ENCODE measurements at places on chromosomes 11 and 22. TPM values are rescaled to one million over a fixed set of nuclear protein-coding genes. Genes with fewer than 3 reads are reported as not detected.
A peak's percentile ranks its signal among the peaks of the same experiment; 100 is the strongest.

- no peaks in the 10 kb centered on the region for H3K27me3 ChIP-seq
- no peak overlapping the region for H3K27ac ChIP-seq
- H3K4me1 ChIP-seq, result no peaks in the 10 kb centered on the region
- H3K4me3 ChIP-seq, result no peak overlapping the region
- no peaks in the 10 kb centered on the region for H3K36me3 ChIP-seq
- DNase-seq, result no peak
These were observed 363.3 kb upstream of the CCDC90B start for GRCh38 chr11:83649528-83649855.

- H3K27me3 ChIP-seq, result no peaks in the 10 kb centered on the region
- no peak overlapping the region for H3K4me3 ChIP-seq
- H3K27ac ChIP-seq, result no peak overlapping the region
These were observed 9.3 kb downstream of the ATP5MGL start for GRCh38 chr22:42630901-42631602.

GRCh38 chr22:50048061-50048765 is 9.9 kb downstream of the TTLL8 start:
- H3K27ac ChIP-seq, result no peak overlapping the region
- no peaks in the 10 kb centered on the region for H3K36me3 ChIP-seq
- no peak overlapping the region for H3K4me3 ChIP-seq

DNA sequence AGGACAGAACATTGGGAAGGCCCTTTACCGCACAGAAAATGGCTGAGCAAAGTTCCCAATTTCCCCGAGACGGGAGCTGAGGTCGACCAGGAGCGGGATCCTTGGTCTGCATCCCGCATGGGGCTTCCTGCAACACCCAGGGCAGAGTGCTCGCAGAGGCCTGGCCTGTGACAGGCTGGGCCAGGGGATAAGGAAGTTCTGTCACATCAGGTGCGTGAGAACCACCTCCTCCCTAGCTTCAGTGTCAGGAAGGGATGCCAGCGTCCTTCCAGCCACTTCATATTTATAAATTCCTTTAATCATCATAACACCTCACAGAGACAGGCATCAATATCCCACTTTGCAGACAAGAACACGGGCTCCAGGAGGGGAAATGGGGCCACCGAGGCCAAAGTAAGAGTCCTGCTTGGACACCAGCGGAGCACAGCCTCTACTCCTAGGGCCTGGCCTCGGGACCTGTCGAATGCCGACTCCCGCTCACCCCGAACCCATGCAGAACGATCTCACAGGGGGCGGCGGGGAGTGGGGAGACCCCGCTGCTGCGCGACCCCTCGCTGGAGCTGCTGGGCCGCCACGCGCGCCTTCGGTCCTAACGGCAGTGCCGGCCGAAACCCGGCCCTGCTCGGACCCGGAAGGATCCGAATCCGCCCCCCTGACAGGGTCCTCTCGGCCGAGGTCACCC is 532 bp downstream of the BET1L start:
- no peaks in the 10 kb centered on the region for H3K27me3 ChIP-seq
- peaks cover 27% of the 10 kb centered on the region for H3K4me1 ChIP-seq
- H3K4me3 ChIP-seq, result peak overlapping the region; percentile 84

The WNT11 gene
- total RNA-seq, result not detected

Data from GM12878 (cell line).